Stimulated activated CD8-positive, alpha-beta memory T cell treated with anti-CD3 and anti-CD28 coated beads, Interleukin-4, amount 100 ng/mL, for 24 hours (primary cell): ENCODE measurements at places on chromosomes 13 and 19.

- no peak for DNase-seq
These were observed 27.5 kb downstream of the ZNF266 start for GRCh38 chr19:9407827-9408226.

- DNase-seq: no peak
These were observed 14.1 kb upstream of the RELB start for GRCh38 chr19:44987148-44987675.

DNA sequence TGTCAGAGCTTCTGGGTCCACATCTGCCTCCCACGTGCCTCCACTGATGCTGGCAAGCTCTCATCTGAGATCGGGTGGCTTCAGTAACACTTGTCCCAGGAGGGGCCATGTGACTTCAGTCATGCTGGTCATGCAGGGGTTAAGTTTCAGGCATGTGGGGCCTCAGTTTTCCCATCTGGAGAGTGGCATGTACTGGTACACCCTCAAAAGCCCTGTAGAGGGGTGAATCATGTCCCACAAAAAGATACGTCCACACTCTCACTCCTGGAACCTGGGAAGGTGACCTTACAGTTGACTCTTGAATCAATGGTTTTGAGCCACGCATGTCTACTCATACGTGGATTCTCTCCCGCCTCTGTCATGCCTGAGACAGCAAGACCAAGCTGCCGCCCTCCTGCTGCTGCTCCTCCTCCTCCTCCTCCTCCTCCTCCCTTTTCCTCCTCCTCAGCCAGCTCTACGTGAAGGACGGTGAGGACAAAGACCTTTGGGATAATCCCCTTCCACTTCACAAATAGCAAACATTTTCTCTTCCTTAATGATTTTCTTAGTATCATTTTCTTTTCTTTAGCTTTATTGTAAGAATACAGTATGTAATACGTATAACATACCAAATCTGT is 53.7 kb downstream of the COMP start:
- DNase-seq: no peak

DNA sequence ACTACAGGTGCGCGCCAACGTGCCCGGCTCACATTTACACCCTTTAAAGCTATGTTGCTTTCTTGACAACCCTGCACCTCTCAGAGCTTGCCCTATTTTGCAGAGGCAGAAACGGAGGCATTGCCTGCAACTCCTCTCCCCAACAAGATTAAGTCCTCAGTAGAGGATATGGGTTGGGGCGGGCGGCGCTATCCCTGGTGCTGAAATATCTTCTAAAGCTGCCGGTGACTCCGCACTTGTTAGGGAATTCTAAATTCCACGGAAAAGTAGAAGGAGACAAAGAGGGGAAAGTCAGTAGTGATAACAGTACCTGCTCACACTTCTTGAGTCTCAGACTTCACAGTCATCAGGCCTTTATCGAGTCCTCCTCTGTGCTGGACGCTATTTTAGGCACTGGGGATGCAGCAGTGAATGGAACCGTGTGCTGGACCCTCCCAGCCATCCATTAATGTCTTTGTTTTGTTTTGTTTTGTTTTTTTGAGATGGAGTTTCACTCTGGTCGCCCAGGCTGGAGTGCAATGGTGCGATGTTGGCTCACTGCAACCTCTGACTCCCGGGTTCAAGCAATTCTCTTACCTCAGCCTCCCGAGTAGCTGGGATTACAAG is 18.0 kb downstream of the SLC5A5 start:
- no peak for DNase-seq

GRCh38 chr19:33177417-33177979 is 16.6 kb upstream of the LRP3 start:
- no peak for DNase-seq
